Activated effector memory CD4-positive, alpha-beta T cell treated with anti-CD3 and anti-CD28 coated beads, Interleukin-2, amount 50 U/mL, for 16 hours (primary cell): ENCODE measurements at places on chromosomes 6 and 20.

- no peak for DNase-seq
These were observed 46.4 kb upstream of the COL21A1 start for GRCh38 chr6:56293781-56294180.

GRCh38 chr6:88567696-88568095 is 395.7 kb downstream of the RNGTT start:
- no peak for DNase-seq

GRCh38 chr20:44861531-44862006 is 23.9 kb upstream of the YWHAB start:
- no peak for DNase-seq

DNA sequence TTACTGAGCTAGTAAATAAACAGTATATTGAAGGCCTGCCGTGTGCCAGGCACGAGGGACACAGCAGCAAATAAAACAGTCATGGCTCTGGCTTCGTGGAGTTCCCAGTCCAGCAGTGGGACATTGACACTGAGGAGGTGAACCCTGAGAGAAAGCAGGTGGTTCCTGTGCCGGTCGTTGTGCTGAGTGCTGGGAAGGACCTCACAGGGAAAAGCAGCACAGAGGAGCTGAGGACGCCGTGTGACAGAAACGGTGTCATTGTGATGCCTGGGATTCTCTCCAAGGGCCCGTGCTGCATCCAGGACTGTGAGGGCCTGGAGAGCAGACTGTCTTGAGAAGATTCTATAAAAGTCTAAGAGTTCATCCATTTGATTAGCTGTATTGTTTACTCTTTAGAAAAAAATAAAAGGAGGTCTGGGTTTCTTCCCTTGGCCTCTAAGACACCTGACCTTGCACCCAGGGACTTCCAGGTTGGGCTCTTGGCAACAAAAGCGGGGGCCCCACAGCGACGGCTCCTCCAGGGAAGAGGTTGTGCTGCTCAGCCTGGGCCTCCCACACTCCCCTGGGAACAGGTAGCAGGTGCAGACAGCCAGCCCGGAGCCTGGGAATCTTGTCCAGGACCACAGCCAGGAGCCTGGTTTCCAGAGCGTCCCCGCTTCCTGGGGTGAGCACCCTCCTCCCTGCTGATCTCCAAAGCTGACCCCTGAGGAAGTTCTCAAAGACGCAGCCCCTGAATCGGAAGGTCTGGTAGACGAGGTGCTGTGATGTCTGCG is 251.2 kb upstream of the PMEPA1 start:
- DNase-seq, result no peak

DNA sequence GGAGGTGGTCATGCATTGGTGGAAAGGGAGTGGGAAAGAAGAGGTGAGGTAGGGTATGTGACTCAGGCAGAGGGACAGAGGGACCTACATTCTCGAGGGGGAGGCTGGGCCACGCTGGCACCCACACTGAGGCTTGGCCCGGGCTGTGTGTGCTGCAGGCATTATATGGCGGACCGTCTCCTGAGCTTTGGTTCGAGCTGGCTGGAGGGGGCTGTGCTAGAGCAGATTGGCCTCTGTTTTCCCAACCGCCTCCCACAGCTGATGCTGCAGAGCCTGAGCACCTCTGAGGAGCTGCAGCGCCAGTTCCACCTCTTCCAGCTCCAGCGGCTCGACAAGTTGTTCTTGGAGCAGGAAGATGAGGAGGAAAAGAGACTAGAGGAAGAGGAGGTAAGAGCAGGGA is 23.4 kb downstream of the DNPH1 start:
- peak; percentile 36 for DNase-seq
